ENCODE measurements at places on chromosomes 6 and 20.

GRCh38 chr6:39430446-39430845, 107.9 kb upstream of the KCNK16 start:
- DNase-seq, result no peak

DNA sequence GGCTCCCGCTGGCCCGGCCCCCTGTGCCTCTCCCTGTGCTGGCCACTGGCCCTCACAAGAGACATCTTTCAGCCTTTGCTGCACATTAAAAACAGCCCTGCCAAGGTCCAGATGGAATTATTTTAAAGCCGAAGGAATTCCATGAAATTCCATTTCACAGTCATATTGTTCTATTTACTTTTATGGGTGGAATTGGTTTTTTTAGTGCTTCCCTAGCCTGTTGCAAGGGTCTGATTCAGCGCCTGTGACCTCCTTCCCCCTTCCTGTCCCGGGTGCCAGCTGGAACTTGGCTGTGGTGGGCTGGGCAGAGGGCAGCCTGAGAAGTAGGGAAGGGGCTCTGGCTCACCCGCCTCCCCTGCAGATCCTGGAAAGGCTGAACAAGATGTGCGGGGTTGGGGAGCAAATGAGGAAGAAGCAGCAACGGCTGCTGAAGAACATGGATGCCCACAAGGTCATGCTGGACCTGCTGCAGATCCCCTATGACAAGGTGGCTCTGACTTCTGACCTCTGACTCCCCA, 34.3 kb downstream of the UQCC2 start:
- no peak for DNase-seq

- DNase-seq, result no peak
Observed at GRCh38 chr20:49558826-49559225, 9.1 kb downstream of the PTGIS start.

- DNase-seq, result no peak
Observed at GRCh38 chr6:88166493-88167351, 575 bp upstream of the CNR1 start.

DNA sequence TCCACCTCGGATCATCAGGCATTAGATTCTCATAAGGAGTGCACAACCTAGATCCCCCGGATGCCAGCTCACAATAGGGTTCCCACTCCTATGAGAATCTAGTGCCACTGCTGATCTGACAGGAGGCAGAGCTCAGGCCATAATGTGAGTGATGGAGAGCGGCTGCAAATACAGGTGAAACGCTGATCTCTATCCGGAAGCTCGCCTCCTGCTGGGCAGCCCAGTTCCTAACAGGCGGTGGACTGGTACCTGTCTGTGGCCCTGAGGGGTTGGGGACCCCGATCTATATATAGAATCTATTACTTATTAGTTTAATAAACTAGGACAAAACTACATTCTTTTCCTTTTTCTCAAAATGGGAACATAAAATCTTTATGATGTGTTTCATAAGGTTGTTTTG, 741.9 kb downstream of the RFPL4B start:
- no peak for DNase-seq

DNA sequence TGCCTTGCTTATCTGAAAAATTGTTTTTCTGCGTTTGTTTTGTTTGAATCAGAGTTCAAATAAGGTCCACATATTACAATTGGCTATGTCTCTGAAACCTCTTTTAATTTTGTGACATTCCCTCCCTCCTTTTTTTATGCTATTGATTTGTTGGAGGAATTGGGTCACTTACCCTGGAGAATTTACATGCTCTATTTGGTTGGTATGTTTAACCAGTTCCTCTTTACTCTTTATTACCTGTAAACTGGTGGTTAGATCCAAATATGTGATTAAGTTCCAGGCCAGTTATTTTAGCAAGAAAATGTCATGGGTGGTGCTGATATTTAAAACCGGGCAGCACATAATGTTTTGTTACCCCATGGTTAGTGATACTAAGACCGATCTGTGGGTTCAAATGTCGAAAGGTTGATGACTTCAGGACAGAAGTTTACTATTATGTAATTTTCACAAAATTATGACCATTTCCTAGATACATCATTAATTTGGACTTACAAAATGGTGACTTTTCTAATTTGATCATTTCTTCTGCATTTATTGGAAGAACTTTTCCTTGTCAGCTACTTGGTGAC, 77.3 kb downstream of the KIZ start:
- no peak for DNase-seq

All from stimulated activated CD4-positive, alpha-beta T cell treated with anti-CD3 and anti-CD28 coated beads, Interleukin-4, amount 100 ng/mL, for 48 hours (primary cell).